MCF 10A (cell line): ENCODE measurements at places on chromosomes 6 and 20. TPM values are rescaled to one million over a fixed set of nuclear protein-coding genes. Genes with fewer than 3 reads are reported as not detected.

NMBR gene
- total RNA-seq: not detected in 2 replicates

PNLDC1 gene
- total RNA-seq: not detected in 2 replicates

HLA-DQB2 gene
- total RNA-seq: not detected in 2 replicates

GPR6 gene
- not detected in 2 replicates for total RNA-seq

PLEKHG1 gene
- total RNA-seq: 11.6 and 16.8 TPM in 2 replicates

ALDH8A1 gene
- total RNA-seq: 1.1 and 2.0 TPM in 2 replicates

EIF2S2 gene
- 151 and 191 TPM in 2 replicates for total RNA-seq

EPPIN gene
- not detected in 2 replicates for total RNA-seq

TREM1 gene
- 9.9 and 15.8 TPM in 2 replicates for total RNA-seq

OR5V1 gene
- total RNA-seq: not detected in 2 replicates

- H3K27ac ChIP-seq: no peak overlapping the region
- DNase-seq: peak; percentile 60
- H3K4me3 ChIP-seq: no peak overlapping the region
- peaks cover 24% of the 10 kb centered on the region for H3K4me1 ChIP-seq
- H3K27me3 ChIP-seq: no peaks in the 10 kb centered on the region
- no peaks in the 10 kb centered on the region for H3K36me3 ChIP-seq
Observed at GRCh38 chr6:15876406-15876805, 213.6 kb upstream of the DTNBP1 start.

- peak; percentile 53 for DNase-seq
- H3K4me1 ChIP-seq: peaks cover 5% of the 10 kb centered on the region
- peaks cover 90% of the 10 kb centered on the region for H3K36me3 ChIP-seq
- H3K27me3 ChIP-seq: no peaks in the 10 kb centered on the region
- no peak overlapping the region for H3K4me3 ChIP-seq
- no peak overlapping the region for H3K27ac ChIP-seq
Observed at GRCh38 chr20:62321521-62321948, 18.7 kb downstream of the ADRM1 start.

DNA sequence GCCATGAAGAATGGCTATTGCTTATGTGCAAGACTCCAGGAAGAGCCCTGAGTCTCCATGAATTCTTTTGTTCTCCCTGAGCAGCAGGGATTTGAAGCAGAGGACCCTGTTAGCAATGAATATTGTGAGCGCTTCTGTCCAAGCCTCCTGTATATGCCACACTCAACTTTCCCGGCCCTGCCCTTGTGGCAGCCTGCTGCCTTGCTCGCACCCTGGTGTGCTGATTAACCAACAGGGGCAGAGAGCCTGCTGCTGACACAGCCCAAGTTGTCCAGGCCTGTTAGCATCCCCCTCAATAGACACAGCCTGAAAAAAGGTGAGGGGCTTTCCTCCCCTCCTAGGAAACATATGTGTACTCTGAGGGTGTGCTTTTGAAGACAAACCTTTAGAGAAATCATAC is 131.4 kb downstream of the BMP2 start:
- H3K27ac ChIP-seq: no peak overlapping the region
- no peak for DNase-seq
- H3K4me3 ChIP-seq: no peak overlapping the region

DNA sequence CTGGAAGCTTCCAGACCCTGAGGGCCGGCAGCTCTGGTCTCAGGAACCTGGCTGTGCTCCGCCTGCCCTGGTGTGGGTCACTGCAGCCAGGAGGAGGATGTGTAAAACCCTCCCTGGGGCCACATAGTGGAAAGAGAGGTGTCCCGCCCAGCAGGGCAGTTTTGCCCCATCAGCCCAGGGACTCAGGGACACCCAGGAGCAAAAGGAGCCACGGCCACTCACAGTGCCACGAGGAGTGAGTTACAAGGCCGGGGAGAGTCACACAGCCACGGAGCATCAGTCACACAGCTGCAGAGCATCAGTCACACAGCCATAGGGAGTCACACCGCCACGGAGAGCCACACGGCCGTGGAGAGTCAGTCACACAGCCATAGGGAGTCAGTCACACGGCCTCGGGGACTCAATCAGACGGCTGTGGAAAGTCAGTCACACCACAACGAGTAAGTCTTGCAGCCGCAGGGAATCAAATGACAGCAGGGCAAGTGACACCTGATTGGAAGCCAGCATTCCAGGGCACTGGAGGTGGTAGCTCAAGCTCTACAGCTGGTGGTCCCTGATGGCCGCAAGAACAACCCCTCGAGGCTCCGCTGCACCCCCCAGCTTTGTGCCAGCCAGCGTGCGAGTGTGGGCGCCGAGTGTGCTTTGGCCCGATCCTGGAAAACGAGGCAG is 60.9 kb downstream of the DLL1 start:
- H3K27me3 ChIP-seq: no peaks in the 10 kb centered on the region
- DNase-seq: no peak
- no peak overlapping the region for H3K4me3 ChIP-seq
- H3K4me1 ChIP-seq: peaks cover 30% of the 10 kb centered on the region
- no peak overlapping the region for H3K27ac ChIP-seq

DNA sequence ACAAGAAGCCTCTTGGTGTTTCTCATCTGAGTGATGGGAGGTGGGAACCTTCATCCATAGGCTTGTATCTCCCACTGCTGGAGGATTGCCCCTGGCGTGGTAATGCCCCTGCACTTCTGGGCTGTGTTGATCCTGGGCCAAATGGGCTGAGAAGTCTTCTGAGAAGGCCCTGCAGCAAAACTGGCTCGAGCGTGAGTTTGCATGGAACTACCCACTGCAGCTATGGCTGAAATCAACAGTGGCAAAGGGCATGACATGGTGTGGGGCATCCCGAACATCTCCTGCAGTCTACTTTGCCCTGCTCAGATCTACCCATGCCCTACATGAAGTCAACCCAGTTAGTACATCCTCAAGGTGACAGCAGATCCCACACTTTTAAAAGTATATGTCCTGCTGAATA is 130.6 kb downstream of the NRN1 start:
- H3K4me1 ChIP-seq: no peaks in the 10 kb centered on the region
- no peaks in the 10 kb centered on the region for H3K36me3 ChIP-seq
- H3K27ac ChIP-seq: no peak overlapping the region
- H3K4me3 ChIP-seq: no peak overlapping the region
- DNase-seq: no peak

GRCh38 chr6:67971812-67972211 is 663.3 kb upstream of the ADGRB3 start:
- no peak for DNase-seq
- H3K36me3 ChIP-seq: no peaks in the 10 kb centered on the region
- no peaks in the 10 kb centered on the region for H3K4me1 ChIP-seq
- H3K4me3 ChIP-seq: no peak overlapping the region

- no peak overlapping the region for H3K27ac ChIP-seq
- H3K36me3 ChIP-seq: no peaks in the 10 kb centered on the region
- no peak overlapping the region for H3K4me3 ChIP-seq
Observed at GRCh38 chr6:94899191-94899590, 678.1 kb upstream of the MANEA start.

- DNase-seq: no peak
- H3K36me3 ChIP-seq: no peaks in the 10 kb centered on the region
- H3K4me3 ChIP-seq: no peak overlapping the region
- no peak overlapping the region for H3K27ac ChIP-seq
- no peaks in the 10 kb centered on the region for H3K27me3 ChIP-seq
Observed at GRCh38 chr6:164832410-164832809, 477.0 kb downstream of the C6orf118 start.

GRCh38 chr6:10745116-10745515 is 2.5 kb upstream of the TMEM14B start:
- H3K27ac ChIP-seq: no peak overlapping the region
- no peak overlapping the region for H3K4me3 ChIP-seq
- no peak for DNase-seq
- H3K27me3 ChIP-seq: no peaks in the 10 kb centered on the region
- peaks cover 42% of the 10 kb centered on the region for H3K36me3 ChIP-seq

- H3K27ac ChIP-seq: no peak overlapping the region
- no peak for DNase-seq
- no peak overlapping the region for H3K4me3 ChIP-seq
Observed at GRCh38 chr20:24405810-24406209, 63.6 kb upstream of the SYNDIG1 start.

DNA sequence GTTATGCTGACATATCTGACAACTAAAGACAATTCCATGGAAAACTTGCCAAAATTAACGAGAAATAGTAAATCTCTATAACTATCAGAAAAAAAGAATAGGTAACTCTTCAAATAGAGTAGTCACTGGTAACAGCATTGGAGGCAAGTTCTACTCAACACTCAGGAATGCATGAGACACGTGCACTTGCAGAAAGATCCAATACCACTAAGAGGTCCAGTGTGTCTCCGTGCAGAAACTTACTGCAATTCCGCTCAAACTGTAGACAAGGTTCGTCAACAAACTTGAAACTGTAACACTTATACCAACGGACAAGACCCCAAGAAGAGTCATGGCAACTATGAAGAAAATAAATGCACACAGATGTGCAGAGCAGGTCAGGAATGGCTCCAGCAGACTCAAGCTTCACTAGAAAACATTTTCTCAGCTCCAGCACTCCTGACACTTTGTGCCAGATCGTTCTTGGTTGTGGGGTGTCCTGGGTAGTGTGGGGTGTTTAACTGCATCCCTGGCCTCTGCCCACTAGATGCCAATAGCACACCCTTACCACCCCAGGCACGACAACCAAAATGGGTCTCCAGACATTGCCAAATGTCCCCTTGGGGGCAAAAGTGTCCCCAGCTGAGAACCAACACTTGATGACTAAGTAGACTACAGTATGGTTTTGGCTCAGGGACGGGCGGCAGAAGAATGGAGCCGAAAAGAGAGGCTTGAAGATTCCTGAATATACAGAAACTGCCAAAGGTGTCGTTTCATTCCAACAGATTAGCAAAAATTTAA is 134.8 kb downstream of the DTNBP1 start:
- peaks cover 30% of the 10 kb centered on the region for H3K36me3 ChIP-seq
- H3K27me3 ChIP-seq: no peaks in the 10 kb centered on the region
- H3K4me1 ChIP-seq: peaks cover 6% of the 10 kb centered on the region
- DNase-seq: no peak
- H3K4me3 ChIP-seq: no peak overlapping the region

DNA sequence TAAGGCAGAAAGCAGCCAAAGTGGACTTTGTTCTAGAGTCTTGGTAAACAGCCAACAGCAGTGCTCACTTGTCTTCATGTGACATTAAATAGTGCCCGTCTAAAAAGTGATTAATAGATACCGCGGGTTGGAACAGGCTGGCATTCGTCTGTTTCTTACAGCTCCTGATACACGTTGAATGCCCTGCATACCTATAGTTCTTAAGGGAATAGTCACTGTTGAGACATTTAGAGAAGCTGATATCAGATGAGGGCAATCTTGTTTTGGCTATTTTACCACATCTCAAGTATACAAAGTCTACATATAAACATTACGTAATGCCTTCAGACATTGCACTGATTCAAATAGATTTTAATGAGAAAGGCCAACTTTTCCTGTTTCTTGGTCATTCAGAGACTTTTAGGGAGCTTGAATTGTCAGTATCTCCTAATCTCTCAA is 374.9 kb upstream of the FLRT3 start:
- no peak overlapping the region for H3K4me3 ChIP-seq
- no peaks in the 10 kb centered on the region for H3K36me3 ChIP-seq
- H3K4me1 ChIP-seq: peaks cover 26% of the 10 kb centered on the region
- peak overlapping the region; percentile 86 for H3K27ac ChIP-seq
- no peaks in the 10 kb centered on the region for H3K27me3 ChIP-seq

GRCh38 chr6:169838346-169839028 is 87.1 kb downstream of the ERMARD start:
- no peaks in the 10 kb centered on the region for H3K4me1 ChIP-seq
- H3K4me3 ChIP-seq: no peak overlapping the region
- DNase-seq: no peak
- H3K27me3 ChIP-seq: peaks cover 74% of the 10 kb centered on the region
- H3K36me3 ChIP-seq: no peaks in the 10 kb centered on the region

- peak overlapping the region; percentile 97 for H3K27ac ChIP-seq
- no peak for DNase-seq
- H3K36me3 ChIP-seq: peaks cover 12% of the 10 kb centered on the region
- peaks cover 8% of the 10 kb centered on the region for H3K4me1 ChIP-seq
- H3K4me3 ChIP-seq: peak overlapping the region; percentile 86
Observed at GRCh38 chr6:162726947-162727321, 632 bp downstream of the PRKN start.

- H3K4me1 ChIP-seq: no peaks in the 10 kb centered on the region
- no peaks in the 10 kb centered on the region for H3K36me3 ChIP-seq
- no peaks in the 10 kb centered on the region for H3K27me3 ChIP-seq
- DNase-seq: no peak
- H3K27ac ChIP-seq: no peak overlapping the region
- no peak overlapping the region for H3K4me3 ChIP-seq
Observed at GRCh38 chr20:55437798-55438415, 567.4 kb downstream of the CBLN4 start.

DNA sequence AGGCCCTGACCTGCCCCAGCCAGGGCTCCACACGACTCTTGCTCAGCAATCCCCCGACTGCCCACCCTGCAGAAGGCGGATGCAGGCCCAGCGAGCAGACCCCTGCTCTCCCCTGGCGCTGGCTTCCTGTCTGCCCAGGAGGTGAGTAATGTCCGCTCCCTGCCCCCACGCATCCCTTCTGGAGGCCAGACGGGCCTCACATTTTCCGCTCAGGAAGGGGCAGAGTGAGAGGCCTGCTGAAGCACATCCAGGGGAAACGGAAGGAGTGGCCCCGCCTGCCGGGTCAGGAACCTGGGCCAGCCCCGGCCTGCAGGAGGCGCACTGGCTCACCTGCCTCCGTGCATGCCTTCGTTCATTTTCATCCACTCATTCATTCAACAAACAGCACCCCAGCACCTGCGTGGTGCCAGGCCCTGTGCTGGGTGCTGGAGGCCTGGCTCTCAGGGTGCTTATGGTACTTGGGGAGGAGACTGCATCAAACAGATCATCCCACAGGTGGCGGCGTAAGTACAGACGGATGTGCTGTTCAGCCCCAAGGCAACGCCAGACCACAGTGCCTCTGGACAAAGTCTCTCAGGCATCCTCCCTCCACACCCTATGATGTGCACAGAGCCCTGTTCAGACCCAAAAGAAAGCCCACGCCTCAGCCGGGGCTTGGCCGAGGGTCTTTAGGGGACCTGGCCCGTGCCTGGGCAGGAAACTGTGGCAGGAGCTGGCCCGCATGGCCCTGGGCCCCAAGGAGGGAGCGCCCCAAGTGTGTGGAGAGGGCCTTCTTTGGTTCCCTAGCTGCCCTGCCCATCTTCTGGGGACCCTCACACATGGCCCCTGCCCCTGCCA is 112.1 kb downstream of the ASXL1 start:
- no peak overlapping the region for H3K4me3 ChIP-seq
- no peaks in the 10 kb centered on the region for H3K36me3 ChIP-seq
- H3K27ac ChIP-seq: no peak overlapping the region
- peaks cover 5% of the 10 kb centered on the region for H3K4me1 ChIP-seq
- DNase-seq: peak; percentile 31

- no peaks in the 10 kb centered on the region for H3K27me3 ChIP-seq
- no peak overlapping the region for H3K27ac ChIP-seq
- no peak overlapping the region for H3K4me3 ChIP-seq
- no peak for DNase-seq
- peaks cover 32% of the 10 kb centered on the region for H3K4me1 ChIP-seq
- H3K36me3 ChIP-seq: no peaks in the 10 kb centered on the region
Observed at GRCh38 chr6:30104661-30105060, 8.2 kb downstream of the TRIM31 start.

- no peak for DNase-seq
- peaks cover 7% of the 10 kb centered on the region for H3K4me1 ChIP-seq
- no peak overlapping the region for H3K4me3 ChIP-seq
- no peak overlapping the region for H3K27ac ChIP-seq
- H3K27me3 ChIP-seq: no peaks in the 10 kb centered on the region
Observed at GRCh38 chr6:38173909-38174308, 354.4 kb downstream of the ZFAND3 start.

GRCh38 chr6:47733879-47734558 is 35.6 kb downstream of the ADGRF4 start:
- H3K4me1 ChIP-seq: peaks cover 15% of the 10 kb centered on the region
- no peak overlapping the region for H3K27ac ChIP-seq
- H3K4me3 ChIP-seq: no peak overlapping the region
- H3K27me3 ChIP-seq: no peaks in the 10 kb centered on the region

GRCh38 chr6:79648328-79648727 is 17.2 kb downstream of the SH3BGRL2 start:
- no peak overlapping the region for H3K27ac ChIP-seq
- H3K36me3 ChIP-seq: no peaks in the 10 kb centered on the region
- H3K4me3 ChIP-seq: no peak overlapping the region
- peaks cover 2% of the 10 kb centered on the region for H3K4me1 ChIP-seq
